Mesothelial cell of epicardium (in vitro differentiated cells): ENCODE measurements at places on chromosomes 2 and 18.

DNA sequence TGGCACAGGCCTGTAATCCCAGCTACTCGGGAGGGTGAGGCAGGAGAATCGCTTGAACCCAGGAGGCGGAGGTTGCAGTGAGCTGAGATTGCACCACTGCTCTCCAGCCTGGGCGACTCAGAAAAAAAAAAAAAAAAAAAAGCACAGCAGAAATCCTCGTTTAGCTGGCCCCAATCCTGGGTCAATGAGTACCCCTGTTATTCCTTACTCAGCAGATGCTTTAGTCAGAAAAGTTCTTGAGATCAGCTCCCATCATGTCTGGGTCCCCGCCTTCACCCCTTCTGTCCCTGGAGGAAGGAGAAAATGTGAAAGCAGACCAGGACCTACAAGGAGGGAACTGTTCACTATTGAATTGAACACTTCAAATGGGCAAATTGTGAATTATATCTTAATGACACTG, 16.4 kb upstream of the KCNG3 start:
- no peaks in the 10 kb centered on the region for H3K27me3 ChIP-seq
- no peak overlapping the region for H3K4me3 ChIP-seq
- H3K27ac ChIP-seq: peak overlapping the region; percentile 49
- H3K36me3 ChIP-seq: no peaks in the 10 kb centered on the region
- peaks cover 11% of the 10 kb centered on the region for H3K4me1 ChIP-seq

DNA sequence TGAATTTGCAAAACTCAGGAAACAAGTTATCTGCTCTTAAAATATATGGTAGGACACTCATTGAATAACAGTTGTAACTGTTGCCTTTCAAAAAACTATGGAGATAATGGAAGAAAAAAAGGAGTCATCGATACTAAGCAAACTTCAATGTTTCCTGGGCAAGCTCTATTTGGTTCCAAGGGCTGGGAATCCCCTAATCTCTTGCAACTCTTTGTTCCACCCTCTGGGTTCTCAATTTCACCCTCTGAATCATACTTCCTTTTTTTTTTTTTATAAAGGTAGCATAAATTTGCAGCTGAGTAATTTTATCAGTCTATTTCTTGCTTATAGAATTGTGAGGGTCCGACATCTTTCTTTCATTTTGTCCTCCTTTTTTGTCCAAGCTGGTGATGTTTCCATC, 36.7 kb downstream of the SLC9A4 start:
- H3K27ac ChIP-seq: no peak overlapping the region
- no peak for DNase-seq
- no peak overlapping the region for H3K4me3 ChIP-seq
- H3K27me3 ChIP-seq: no peaks in the 10 kb centered on the region
- peaks cover 14% of the 10 kb centered on the region for H3K4me1 ChIP-seq
- H3K36me3 ChIP-seq: no peaks in the 10 kb centered on the region

- no peak overlapping the region for H3K4me3 ChIP-seq
- H3K27ac ChIP-seq: no peak overlapping the region
- H3K27me3 ChIP-seq: no peaks in the 10 kb centered on the region
Observed at GRCh38 chr2:205721057-205721449, 38.8 kb downstream of the NRP2 start.

- peaks cover 11% of the 10 kb centered on the region for H3K4me1 ChIP-seq
- no peaks in the 10 kb centered on the region for H3K27me3 ChIP-seq
- no peak overlapping the region for H3K4me3 ChIP-seq
- no peak for DNase-seq
- H3K36me3 ChIP-seq: peaks cover 14% of the 10 kb centered on the region
Observed at GRCh38 chr2:88038263-88039105, 17.1 kb downstream of the KRCC1 start.

- no peak overlapping the region for H3K27ac ChIP-seq
- H3K4me3 ChIP-seq: no peak overlapping the region
- H3K4me1 ChIP-seq: no peaks in the 10 kb centered on the region
- no peak for DNase-seq
- H3K36me3 ChIP-seq: no peaks in the 10 kb centered on the region
Observed at GRCh38 chr2:105643405-105644173, 101.1 kb upstream of the NCK2 start.

DNA sequence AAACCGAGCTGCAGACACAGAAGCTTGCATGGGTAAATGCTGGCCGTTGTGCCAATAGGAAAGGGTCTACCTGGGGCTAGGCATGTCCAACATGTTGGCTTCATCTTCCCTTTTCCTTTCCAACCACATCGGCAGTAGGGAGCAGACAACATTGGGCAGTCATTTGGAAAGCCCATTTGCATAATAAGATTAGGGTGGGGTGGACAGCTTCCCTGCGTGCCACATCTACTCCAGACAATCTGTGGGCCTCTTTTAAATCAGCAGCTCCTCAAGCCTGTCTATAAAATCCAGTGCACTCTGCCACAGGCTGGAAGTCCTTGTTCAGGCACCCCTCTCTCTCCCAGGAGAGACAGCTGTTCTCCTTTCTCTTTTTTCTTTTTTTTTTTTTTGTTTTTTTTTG, 203.6 kb upstream of the KYNU start:
- no peaks in the 10 kb centered on the region for H3K36me3 ChIP-seq
- no peak for DNase-seq
- no peaks in the 10 kb centered on the region for H3K27me3 ChIP-seq

DNA sequence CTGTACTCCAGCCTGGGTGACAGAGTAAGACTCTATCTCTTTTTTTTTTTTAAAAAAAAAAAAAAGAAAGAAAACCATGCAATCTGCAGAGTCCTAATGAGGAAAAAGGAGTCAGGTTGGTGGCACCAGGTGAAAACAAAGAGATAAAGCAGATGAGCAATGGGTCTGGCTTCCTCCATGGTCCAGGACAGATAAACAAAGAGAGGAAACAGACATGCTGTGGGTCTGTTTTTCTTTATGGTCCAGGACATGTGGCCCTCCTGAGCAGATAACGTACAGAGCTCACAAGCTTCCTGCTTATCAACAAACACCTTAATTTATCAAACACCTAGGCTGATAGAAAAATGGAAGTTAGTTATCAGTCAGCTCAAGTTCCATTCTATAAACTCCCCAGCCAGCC, 24.4 kb upstream of the TUBB6 start:
- H3K4me1 ChIP-seq: peaks cover 30% of the 10 kb centered on the region
- peaks cover 20% of the 10 kb centered on the region for H3K27me3 ChIP-seq
- H3K36me3 ChIP-seq: no peaks in the 10 kb centered on the region
- DNase-seq: no peak

DNA sequence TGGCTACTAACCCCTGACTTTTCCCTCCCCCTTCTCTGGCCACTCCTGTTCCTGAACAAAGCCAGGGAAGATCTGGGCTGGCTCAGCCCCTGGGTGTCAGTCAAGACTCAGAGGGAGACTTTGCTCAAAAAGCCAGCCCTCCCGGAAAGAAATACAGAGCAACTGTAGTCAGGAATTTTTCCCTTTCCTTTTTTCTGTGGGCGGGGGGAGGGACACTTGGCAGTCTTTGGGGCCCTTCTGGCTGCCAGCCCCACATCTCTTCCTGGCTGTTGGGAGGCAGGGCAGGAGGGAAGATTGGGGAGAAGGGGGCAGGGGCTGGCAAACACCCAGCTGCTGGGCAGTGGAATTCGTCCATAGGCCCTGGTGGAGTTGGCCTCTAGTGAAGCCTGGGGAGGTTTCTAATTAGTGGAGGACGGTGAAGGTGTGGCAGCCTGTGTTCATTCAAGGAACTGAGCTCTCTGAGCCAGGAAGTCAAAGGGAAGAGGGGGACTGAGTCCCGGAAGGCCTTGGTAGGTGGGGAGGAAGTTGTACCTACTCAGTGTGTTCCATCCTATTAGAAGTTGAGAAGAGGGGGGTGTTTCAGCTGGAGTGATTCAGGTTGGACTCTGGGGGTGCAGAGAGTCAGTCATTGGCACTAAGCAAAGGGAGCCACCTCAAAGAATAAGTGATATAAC, 10.9 kb downstream of the IGFBP2 start:
- H3K4me3 ChIP-seq: no peak overlapping the region
- H3K36me3 ChIP-seq: peaks cover 40% of the 10 kb centered on the region

- DNase-seq: no peak
- H3K4me3 ChIP-seq: no peak overlapping the region
- H3K36me3 ChIP-seq: no peaks in the 10 kb centered on the region
- peaks cover 7% of the 10 kb centered on the region for H3K4me1 ChIP-seq
- no peak overlapping the region for H3K27ac ChIP-seq
- peaks cover 3% of the 10 kb centered on the region for H3K27me3 ChIP-seq
Observed at GRCh38 chr2:80869858-80870438, 565.4 kb upstream of the LRRTM1 start.
